ENCODE measurements at places on chromosomes 6 and 20.
A peak's percentile ranks its signal among the peaks of the same experiment; 100 is the strongest.

DNA sequence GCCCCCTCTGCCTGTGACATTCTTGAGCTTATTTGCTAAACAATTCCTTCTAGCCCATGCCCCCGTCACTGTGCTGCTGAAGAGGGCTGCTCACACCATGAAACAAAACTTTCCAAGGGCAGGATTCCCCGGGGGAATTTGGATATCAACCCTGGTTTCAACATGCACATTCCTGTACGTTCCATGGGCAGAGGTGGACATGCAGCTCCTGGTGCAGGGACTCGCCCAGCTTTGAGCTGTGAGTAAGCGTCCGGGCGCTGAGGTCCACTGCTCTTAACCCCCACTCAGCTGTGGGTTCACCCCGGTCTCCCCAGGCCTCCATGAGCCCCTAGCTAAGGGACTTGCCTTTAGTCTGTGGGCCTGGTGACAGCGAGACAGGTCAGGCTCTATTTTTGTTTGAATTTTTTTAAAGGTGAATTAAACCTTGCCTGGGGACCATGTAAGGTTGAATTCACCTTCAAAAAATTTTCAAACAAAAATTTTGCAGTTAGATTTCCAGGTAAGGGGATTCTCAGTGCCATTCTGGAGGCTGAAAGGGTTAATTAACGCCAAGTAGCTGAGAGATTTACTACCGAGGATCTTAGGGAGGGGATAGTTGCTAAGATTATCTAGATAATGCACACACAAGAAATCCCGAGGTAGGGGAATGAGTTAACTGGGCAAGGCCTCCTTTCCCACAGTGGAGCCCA lies 70.3 kb upstream of the SLC22A23 start:
- DNase-seq: no peak

- DNase-seq: peak; percentile 3
These were observed 52.1 kb downstream of the RNASET2 start for GRCh38 chr6:166904101-166904746.

- no peak for DNase-seq
These were observed 91.5 kb upstream of the HIVEP1 start for GRCh38 chr6:11920566-11920965.

DNA sequence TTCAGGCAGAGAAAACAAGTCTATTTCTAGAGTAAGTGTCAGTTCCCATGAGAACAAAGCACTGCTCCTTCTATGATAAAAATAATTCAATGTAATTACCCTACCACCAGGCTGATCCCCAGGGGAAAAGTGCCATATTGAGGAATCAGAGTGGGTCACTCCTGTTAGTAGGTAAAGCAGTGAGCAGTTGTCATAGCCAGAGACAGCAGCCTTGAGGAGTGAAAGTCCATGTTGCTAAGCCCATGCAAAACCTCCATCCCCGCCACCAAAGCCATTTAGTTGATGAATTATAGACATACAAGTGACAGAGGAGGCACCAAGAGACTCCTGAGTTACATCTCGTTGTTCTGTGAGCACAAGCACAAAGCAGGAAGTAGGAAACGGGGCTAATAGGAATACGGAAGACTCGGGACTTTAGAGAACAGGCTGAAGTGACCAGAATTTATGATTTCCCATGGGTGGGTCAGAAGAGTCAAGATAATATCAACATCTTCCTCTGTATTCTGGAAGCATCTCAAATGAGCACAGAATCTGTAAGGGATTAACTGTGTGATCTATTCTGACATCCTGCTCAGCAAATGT lies 197.9 kb downstream of the MAFB start:
- DNase-seq: no peak

DNA sequence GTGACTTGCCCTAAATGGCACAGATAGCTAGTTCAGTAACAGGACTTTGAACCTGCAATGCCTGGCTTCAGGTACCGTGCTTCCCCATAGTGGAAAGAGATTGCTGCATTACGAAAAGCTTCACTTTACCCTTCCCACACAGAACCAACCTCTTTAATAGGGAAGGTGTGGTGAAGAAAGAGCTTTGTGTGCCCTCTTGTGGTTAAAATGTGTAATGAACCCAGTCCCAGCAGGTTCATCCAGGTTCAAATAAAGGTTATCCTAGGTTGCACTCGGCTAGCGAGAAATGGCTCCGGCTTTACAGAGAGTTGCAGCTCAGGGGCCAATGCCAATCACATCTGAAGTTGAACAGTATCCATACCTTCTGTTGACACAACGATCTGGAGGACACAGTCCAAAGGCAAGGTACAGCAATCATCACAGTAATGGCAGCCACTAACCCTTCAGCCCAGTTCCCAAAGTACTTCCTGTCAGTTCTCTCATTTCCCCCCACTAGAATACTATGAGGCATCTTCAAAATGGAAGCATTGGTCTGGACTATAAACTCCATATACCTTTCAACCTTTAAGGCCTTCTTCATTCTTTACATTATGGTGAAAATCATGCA lies 3.0 kb downstream of the DEFB115 start:
- no peak for DNase-seq

DNA sequence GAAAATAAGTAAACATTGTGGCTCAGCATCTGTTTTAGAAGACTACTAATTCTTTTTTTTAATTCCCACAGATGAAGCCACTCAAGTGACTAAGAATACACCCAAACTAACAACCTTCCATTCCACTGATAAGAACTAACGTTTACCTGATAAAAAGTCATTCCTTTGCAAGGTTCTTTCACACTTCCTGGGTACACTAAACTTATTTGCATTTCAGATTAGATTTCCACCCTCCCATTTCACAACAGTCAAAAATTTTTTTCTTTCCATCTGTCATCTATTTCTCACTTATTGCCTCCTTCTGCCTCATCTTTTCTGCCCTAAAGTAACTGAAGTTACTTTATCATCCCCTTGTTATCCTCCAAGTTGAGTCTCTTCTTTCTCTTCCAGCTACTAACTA lies 20.3 kb downstream of the MBOAT1 start:
- DNase-seq: no peak

DNA sequence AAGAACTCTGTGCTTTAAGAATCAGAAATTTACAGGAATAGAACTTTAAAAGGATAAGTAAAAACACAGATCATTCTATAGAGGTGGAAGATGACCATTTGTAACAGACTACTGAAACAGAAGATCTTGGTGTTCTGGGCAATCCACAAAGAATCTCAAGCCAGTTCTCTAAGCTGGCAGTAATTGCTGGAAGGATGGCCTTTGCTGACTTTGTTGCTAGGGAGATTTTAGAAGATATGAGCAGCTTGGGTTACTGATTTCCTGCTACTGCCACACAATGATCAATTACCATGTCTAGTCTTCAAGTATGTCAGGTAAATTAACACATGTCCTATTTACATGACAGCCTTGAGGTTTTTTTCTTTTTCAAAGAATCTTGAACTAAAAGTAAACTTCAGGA lies 31.1 kb downstream of the SNAP91 start:
- DNase-seq: no peak

DNA sequence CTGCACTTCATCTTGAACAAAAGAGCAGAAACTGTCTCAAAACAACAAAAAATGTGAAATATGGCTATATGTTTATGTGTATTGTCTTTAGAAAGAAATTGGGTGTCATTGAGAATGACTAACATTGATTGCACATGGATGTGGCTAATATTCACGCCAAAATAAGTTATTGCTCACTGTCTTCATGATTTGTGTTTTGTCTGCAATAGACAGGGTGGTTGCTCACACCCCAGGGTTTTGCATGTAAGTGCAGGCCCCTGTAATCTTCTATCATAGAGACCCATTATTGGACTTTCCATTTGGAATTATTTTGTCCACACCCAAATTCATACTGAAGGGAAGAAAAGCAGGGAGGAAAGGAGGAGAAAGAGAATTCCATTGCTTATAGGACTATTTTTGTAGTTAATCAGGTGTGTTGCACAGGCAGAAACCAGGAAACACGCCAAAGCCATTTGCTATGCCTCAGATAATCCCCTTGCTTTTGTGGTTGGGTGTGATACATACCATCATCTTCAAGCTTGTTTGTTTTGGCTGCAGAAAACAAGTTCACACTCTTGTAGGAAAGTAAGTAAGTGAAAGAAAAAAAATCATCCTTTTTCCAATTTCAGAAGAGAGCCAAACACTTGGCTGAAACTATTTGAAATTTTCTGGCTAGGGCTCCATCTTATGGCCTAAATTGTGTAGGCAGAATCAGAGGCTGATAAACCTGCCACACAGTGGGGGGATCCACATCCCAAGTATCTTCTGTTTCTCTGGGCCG lies 214.1 kb downstream of the COL12A1 start:
- peak; percentile 31 for DNase-seq

- no peak for DNase-seq
These were observed 2.2 kb downstream of the PPP1R3G start for GRCh38 chr6:5087389-5087788.

GRCh38 chr20:13661070-13661685 lies 22.4 kb upstream of the TASP1 start:
- peak; percentile 46 for DNase-seq

DNA sequence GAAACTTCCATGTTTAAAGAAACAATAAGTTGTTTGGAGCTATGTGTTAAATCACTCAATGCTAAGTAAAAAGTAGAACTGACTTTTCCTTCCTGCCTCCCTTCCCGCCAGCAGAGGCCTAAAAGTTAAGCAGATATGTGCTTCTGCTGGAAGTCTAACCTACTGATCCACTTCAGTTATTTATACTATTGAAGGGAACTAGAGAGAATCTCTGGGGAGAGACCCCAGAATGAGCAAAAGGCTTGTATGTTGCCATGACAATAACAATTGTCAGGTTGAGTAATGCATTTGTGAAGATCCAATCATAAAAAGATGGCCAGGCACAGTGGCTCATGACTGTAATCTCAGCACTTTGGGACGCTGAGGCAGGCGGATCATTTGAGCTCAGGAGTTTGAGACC lies 24.7 kb downstream of the MGME1 start:
- DNase-seq: no peak

DNA sequence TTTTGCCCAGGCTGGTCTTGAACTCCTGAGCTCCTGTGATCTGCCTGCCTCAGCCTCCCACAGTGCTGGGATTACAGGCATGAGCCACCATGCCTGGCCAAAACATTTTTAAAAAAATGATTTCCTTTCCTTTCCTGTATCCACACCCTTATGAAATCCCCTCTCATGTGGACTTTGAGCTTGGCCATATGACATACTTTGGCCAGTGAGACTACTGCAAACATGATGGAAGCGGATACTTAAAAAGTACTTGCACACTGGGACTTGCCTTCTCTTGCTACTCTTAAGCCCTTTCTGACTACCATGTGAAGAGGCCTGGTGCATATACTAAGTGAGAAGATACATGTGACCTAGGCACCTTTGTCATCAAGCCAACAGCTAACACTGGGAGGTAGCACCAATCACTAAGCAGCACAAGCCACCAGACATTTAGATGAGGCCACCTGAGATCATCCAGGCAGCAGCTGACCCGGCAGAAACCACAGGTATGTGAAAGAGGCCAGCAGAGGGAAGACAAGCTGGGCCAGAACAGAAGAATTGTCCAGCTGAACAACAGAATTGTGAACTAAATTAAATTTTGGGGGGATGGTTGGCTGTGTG lies 78.5 kb upstream of the HDAC2 start:
- no peak for DNase-seq

DNA sequence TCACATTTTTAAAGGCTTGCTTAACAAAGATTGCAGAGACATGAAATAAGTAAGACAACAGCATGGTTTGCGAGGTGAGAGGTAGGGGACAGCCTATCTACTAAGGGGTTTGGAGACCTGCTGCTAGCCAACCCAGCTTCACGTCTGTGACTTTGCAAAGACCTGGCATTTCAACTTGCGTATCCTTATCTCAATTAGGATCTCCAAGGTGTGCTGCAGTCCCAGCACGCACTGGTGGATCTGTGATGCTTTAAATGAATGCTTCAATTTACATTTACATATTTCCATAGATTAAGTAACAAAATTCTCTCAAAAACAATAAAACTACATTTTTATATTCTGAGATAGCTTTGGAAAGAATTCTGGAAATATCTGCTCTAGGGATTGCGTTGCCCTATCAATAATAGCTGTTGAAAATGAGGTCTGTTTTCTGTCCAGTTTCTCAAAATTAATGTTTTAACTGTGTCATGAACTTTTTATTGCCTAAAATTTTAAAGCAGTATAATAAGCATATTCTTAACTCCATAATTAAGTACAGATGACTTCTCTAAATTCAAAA lies 124.4 kb upstream of the EDN1 start:
- DNase-seq: no peak

GRCh38 chr20:14355791-14356190 lies 18.4 kb upstream of the FLRT3 start:
- no peak for DNase-seq

DNA sequence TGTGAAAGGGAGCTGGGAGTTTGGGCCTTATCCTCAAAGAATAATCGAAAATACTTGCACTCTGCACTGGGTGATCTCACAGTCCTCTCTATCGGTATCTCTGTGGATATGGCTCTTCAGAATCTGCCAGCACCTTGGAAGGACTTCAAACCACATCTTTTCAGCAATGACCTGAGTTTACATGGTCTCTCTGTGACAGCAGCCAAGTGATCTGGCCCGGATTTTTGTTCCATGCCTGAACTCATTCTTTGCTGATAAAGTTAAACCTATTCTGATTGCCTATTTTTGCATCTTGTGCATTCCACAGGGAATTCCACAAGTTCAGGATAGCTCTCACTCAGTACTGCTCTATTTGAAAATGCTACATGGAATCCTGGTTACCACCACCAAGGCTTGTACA lies 98.9 kb downstream of the HDGFL1 start:
- DNase-seq: no peak

GRCh38 chr6:141981190-141981589 lies 151.5 kb upstream of the GJE1 start:
- DNase-seq: no peak

- DNase-seq: no peak
These were observed 150.2 kb downstream of the PRL start for GRCh38 chr6:22146678-22146930.

DNA sequence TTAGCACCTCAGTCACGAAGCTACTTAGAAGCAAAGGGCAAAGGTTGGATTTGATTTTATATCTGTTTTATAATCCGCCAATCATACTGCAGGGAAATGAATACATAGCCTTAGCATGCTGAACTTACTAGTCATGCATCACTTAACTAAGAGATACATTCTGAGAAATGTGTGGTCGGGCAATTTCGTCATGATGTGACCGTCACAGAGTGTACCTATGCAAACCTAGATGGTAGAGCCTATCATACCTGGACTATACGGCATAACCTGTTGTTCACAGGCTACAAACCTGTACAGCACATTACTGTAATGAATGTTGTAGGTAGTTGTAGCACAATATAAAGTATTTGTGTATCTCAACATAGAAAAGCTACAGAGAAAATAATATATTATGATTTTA lies 345.2 kb upstream of the RGS17 start:
- no peak for DNase-seq

- no peak for DNase-seq
These were observed 42.7 kb downstream of the CD2AP start for GRCh38 chr6:47520282-47520681.

GRCh38 chr6:28789553-28790083 lies 134.2 kb downstream of the TRIM27 start:
- no peak for DNase-seq

Data from stromal cell of bone marrow (primary cell).